Kidney (tissue), 22 donors: ENCODE measurements at places on chromosomes 1 and 21. TPM values are rescaled to one million over a fixed set of nuclear protein-coding genes. Genes with fewer than 3 reads are reported as not detected.

DNA sequence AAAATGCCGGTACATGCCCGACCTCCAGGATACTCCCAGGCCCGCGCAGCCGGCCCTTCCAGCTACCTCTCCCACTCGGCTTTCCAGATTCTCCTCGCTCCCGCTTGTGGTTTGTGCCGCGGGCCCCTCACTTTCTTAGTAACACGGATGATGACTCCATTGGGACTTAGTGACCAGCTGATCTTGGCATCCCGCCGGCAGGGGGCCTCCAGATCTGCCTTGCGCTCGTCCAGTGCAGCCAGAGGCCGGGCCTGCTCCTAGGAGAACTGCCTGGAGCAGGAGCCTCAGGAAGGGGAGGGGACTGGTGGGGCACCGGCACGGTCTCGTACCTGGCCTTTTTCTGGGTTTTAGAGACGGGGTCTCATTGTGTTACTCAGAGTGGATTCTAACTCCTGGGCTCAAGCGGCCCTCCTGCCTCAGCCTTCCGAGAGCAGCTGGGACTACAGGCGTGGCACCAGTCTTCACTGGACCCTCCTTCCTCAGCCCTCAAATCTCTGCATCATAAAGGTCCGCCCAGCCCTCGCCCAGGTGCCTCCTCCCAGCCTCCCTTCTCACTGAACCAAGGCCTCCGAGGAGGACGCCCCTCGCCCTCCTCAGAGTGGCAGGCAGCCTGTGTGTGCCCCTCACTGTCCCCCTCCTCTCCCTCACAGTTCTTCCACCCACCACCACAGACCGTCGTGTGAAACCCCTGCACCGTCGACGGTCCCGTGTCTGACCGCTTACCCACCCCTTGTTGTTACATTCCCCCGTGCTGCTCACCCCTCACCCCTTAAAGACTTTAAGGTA, 78.6 kb downstream of the SLC25A24 start:
- no peaks in the 10 kb centered on the region for H3K36me3 ChIP-seq
- DNase-seq = peak; percentile 35
- H3K27ac ChIP-seq = no peak overlapping the region

DNA sequence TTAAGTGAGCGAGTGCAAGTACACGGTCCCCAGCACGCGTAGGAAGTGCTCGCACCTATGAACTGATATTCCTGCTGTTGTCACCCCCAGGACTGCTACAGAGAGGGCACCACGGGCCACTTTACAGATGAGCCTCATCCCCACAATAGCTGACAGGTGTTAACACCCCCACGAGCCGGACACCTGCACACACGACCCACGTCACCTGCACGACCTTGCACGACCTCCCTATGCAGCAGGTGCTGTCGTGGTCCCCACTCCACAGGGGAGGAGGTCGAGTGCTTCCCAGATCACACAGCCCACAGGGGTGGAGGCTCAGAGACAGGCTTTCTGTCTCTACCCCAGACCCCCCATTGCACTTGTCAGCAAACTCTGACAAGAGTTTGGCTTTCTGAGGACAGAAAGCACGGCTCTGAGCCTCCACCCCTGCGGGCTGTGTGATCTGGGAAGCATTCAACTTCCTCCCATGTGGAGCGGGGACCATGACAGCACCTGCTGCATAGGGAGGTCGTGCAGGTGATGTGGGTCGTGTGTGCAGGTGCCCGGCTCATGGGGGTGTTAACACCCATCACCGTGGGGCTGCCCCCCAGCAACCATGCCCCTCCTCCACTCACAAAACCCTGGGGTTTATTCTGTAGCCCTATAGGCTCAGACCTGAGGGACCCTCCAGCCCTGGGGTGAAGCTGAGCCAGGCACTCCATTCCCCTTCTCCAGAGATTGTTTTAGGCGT, 80.8 kb downstream of the MATN1 start:
- H3K27me3 ChIP-seq = no peaks in the 10 kb centered on the region
- H3K4me1 ChIP-seq = no peaks in the 10 kb centered on the region

- no peaks in the 10 kb centered on the region for H3K4me1 ChIP-seq
- DNase-seq = no peak
- H3K27ac ChIP-seq = no peak overlapping the region
- H3K36me3 ChIP-seq = no peaks in the 10 kb centered on the region
- H3K27me3 ChIP-seq = no peaks in the 10 kb centered on the region
These were observed 25.6 kb upstream of the IL20 start for GRCh38 chr1:206839857-206840256.

TMEM82 gene
- 2.0 TPM for total RNA-seq

MYBPH gene
- total RNA-seq = not detected

GPR157 gene
- total RNA-seq = 9.1 TPM
